ENCODE measurements at places on chromosomes 3 and 15. TPM values are rescaled to one million over a fixed set of nuclear protein-coding genes. Genes with fewer than 3 reads are reported as not detected.
A peak's percentile ranks its signal among the peaks of the same experiment; 100 is the strongest.

DNA sequence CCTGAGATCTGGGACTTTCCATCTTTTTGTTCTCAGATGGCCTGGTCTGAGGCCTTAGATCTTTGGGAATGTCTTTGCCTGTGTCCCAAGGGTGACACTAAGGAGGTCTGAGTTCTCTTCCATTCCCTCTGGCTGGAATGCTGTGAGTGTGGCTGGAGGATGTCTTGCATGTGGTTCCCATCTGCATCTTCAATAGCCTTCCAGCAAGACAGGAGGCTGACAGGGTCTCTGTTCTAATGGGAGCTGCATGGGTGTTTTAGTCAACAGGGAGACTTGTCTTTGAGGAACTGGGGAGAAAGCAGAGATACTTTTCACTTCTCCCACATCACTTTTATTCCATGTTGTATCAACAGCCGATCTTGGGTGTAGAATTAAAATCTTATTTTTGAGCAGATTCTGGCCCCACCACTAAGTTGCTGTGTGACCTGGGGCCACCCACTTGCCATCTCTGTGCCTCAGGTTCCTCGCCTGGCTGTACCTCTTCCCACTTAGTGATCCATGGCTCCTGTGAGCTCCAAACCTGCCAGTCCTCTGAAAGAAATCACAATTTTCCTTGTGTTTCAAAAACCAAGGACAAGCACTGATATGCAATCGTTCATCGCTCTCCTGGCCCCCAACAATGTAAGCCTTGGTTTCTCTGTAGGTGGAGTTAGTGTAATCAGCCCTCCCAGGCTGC, 75.2 kb downstream of the LSM3 start:
- DNase-seq, result no peak
- no peak overlapping the region for H3K27ac ChIP-seq
- no peaks in the 10 kb centered on the region for H3K36me3 ChIP-seq
- H3K4me3 ChIP-seq, result no peak overlapping the region

Gene CCDC33
- total RNA-seq, result 0.63 TPM

DNA sequence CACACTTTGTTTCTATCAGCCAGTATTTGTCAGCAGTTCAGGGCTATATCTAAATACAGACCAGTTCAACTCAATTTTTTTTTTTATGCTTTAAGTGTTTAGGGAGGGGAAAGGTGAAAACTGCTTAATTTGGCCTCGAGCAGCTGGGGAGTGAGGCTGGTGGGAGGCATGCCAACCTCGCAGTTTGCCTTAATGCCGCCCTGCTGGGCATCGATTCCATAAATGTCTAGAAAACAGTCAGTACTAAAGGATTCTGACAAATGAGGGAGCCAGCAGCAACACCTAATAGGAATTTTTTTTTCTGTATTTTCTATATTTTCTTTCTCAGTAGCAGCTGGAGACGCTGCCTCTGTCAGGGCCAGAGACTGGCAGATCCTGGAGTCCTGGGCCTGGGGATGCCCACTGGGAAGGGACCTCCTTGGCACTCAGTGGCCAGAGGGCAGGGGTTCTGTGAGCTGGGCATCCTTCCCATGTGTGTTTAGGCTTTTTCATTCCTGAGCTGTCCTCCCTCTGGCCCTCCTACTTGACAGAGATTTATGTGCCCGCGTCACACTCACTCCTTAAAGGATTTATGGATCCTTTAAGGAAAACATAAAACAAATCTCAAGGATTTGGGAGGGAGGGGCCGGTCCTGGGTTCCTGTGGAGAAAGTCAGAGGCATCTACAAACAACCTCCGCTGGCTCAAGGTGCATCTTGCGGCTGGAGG, 117.8 kb downstream of the WNT5A start:
- no peaks in the 10 kb centered on the region for H3K4me1 ChIP-seq
- DNase-seq, result no peak
- no peaks in the 10 kb centered on the region for H3K27me3 ChIP-seq
- H3K4me3 ChIP-seq, result no peak overlapping the region
- no peaks in the 10 kb centered on the region for H3K36me3 ChIP-seq

GRCh38 chr15:72939514-72940228, 112.6 kb upstream of the NEO1 start:
- no peaks in the 10 kb centered on the region for H3K4me1 ChIP-seq
- H3K4me3 ChIP-seq, result no peak overlapping the region
- no peak for DNase-seq
- H3K36me3 ChIP-seq, result no peaks in the 10 kb centered on the region

DNA sequence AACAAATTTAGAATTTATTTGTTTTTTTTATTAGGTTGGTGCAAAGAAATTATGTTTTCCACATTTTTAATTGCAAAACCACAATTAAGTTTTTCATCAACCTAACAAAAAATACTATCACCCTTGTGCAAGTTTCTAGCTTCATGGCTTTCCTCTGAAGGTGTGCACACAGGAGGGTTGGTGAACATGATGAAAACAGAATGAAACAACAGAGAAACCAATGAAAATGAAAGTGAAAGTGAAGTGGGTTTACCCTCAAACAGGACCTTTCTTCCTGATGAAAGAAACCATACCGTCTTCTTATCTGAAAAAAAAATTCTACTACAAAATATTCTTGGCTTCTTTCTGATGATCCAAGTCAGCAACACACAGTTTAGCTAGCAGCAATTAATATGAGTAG, 71.9 kb upstream of the FEZF2 start:
- H3K4me1 ChIP-seq, result no peaks in the 10 kb centered on the region
- no peaks in the 10 kb centered on the region for H3K36me3 ChIP-seq
- H3K27me3 ChIP-seq, result no peaks in the 10 kb centered on the region
- no peak for DNase-seq
- H3K4me3 ChIP-seq, result peak overlapping the region; percentile 23

Gene SOX14
- total RNA-seq, result not detected

DNA sequence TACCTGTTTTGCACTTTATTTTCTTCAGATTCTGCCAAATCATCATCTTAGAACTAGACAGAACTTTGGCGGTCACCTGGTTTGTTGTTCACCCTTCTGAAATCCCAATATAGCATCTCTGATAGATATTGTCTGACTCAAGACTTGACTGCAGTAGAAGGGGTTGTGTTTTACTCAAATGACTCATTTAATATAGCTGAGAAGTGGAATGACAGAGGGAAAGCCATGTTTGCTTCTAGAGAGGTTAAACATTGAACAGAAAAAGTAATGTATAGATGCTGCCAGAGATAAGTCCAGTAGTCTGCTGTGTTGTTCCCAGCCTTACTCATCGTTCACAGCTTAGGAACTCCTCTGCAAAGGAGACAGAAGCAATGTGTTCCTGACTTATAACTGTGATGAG, 402.0 kb downstream of the AGBL1 start:
- no peaks in the 10 kb centered on the region for H3K27me3 ChIP-seq
- no peak overlapping the region for H3K4me3 ChIP-seq
- H3K4me1 ChIP-seq, result no peaks in the 10 kb centered on the region
- no peak overlapping the region for H3K27ac ChIP-seq
- no peaks in the 10 kb centered on the region for H3K36me3 ChIP-seq
